Head of caudate nucleus (tissue), 42 donors: ENCODE measurements at places on chromosomes 5 and 9.

GRCh38 chr5:154850255-154851062 is at the start of gene FAXDC2:
TSS of gene FAXDC2 (minus strand) at chr5:154850603. CDS start at chr5:154838178, 12,425 bp downstream.
- DNase-seq: peak; percentile 83

DNA sequence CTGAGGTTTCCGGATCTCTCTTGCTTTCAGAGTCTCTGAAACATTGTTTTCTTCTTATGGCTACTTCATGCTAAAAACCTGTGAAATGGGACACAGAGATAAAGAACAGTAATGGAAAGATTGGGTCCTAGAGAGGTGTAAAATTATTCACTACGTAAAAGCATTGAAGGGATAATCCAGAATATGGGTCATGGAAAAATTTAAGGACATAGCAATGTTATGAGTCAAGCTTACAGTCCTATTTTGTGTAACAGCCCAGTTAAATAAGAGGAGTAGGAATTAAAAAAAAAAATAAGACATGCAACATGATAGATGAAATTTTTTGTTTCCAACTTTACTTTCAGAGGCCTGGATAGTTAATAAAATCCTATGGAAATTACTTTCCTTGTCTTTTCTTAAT is 61.9 kb upstream of the ELL2 start:
- DNase-seq: no peak

DNA sequence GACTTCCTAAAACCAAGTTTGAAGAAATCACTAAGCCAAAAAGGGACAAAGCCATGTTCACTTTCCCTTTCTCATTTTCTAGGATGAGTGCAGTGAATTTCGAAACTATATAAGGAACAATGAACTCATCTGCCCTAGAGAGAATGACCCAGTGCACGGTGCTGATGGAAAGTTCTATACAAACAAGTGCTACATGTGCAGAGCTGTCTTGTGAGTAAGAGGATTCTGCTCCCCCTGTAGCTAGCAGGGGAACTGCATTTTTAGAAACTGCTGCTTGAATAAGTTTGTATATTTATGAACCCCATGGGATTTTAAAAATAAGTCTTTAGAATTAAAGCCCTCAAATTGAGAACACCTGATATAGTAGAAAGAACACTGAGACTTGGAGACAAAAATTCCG is 42.7 kb upstream of the SPINK14 start:
- no peak for DNase-seq

DNA sequence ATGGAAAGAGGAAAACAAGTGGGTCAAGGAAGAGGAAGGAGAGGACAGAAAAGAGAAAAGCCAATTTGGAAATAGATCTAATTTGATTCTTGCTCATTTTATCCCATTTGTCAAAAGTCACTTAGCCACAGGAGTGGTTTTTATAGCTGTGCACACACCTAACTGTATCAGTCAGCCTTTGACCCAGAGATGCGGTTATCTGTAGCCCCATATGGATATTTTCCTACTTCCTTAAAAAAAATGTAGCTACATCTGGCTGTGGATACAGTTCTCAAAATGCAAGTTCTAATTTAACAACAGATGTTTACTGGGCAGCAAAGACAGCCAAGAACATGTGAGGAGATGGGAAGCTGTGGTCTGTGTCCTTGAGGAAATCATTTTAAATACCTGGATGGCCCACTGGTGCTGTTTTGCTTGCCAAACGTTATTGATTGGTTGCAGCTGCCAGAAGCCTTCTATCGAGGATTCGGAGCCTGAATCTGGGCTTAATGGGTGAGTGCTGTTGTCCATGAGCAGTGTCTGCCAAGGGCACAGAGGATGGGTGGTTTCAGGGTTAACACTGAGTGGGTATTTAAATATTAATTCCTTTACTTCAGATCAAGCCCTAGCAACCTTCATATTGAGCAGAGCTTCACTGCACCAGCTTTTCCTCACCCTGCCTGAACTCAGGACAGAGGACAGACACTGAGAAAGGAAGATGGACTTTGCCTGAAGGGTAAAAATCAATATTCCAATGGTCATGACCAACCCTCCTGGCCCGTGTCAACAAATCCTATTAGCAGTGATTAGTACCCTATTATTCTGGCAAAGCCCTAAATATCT is 92.2 kb downstream of the APBA1 start:
- DNase-seq: no peak

- no peak for DNase-seq
Observed at GRCh38 chr5:140725799-140726471, 25.7 kb downstream of the ZMAT2 start.

DNA sequence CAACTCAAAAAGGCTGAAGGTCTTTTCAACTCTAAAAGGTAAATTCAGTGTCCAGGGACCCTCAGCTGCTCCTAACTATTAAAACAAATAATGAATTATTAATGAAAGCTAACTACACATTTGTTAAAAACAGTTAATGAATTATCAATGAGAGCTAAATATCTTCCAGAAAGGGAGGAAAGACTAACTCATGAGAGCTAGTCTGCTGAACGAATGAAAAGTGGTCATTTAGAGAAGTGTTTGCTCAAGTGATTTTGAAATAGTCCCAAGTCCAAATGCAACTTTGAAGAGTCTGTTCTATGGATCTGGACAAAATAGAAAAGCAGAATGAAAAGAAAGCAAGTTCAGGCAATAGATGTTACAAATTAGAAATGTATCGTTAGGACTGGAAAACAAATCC is 133.9 kb upstream of the SPEF2 start:
- DNase-seq: no peak

- DNase-seq: no peak
Observed at GRCh38 chr9:115943431-115944165, 210.0 kb upstream of the PAPPA start.
